Tibial artery (tissue), 4 donors: ENCODE measurements at places on chromosomes 7 and 10.

GRCh38 chr10:95756809-95757684, 1.1 kb downstream of the ENTPD1 start:
- no peak for DNase-seq

- DNase-seq = no peak
These were observed 1.2 kb downstream of the CLDN4 start for GRCh38 chr7:73831834-73832651.

GRCh38 chr7:4531236-4531635, 150.9 kb upstream of the FOXK1 start:
- no peak for DNase-seq

- no peak for DNase-seq
These were observed 38.1 kb upstream of the PIK3AP1 start for GRCh38 chr10:96758423-96758822.

DNA sequence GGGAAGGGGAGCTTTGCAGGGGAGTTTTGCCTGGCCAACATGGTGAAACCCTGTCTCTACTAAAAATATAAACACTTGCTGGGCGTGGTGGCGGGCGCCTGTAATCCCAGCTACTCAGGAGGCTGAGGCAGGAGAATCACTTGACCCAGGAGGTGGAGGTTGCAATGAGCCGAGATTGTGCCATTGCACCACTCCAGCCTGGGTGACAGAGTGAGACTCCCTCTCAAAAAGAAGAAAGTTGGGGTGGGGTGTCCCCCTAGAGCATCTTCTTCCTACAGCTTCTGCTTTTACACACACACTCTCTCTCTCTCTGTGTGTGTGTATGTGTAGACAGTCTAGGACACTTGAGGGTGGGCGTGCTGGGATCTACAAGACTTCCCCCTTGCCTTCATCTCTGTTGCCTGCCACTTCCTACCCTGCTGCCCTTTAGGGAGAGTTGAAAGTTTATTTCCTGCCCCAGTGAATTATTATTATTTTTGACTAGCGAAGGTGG, 21.7 kb downstream of the PLAU start:
- DNase-seq = no peak
